Ovary (tissue), 10 donors: ENCODE measurements at places on chromosomes 6 and 20. TPM values are rescaled to one million over a fixed set of nuclear protein-coding genes. Genes with fewer than 3 reads are reported as not detected.
A peak's percentile ranks its signal among the peaks of the same experiment; 100 is the strongest.

- no peak for DNase-seq
Measured at GRCh38 chr6:90285042-90285481, 11.6 kb downstream of the BACH2 start.

DNA sequence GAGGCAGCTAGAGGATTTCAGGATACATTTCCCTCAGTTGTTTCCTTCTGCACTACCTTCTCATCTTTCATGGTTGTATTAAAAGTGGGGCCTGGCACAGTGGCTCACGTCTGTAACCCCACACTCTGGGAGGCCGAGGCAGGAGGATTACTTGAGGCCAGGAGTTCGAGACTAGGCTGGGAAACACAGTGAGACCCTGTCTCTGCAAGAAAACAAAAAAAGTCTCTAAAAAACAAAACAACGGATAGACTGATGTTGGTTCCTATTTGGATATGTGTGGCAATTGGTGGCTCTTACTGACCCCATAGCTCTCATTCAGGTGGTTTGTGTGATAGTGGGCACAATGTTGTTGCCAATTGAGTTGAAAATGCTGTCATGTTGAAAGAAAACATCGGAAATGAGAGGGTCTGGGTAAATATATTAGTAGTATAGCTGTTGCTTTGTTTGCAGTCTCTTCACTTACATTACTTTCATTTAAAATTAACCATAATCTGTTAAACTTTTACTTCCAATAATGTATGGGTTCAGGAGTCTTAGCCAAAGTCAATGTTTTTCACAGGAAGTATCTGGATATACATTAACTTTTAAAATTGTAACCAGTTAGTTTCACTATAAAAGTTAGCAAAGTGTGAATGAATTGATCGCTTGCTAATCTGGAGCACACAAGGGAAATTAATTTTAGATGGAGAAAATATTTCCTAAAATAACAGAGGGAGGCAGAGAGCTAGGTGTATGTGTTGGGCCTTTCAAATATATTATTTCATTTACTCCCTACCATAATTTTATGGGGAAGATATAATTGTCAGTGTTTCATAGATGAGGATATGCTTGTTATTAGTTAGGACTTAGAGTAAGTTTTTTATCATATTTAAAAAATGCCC is 31.1 kb downstream of the UTRN start:
- DNase-seq, result no peak

GRCh38 chr6:156780962-156781853 is 4.0 kb downstream of the ARID1B start:
- no peak for DNase-seq

- no peak for DNase-seq
Measured at GRCh38 chr6:169793408-169793807, 42.0 kb downstream of the ERMARD start.

Gene GPR63
- polyA plus RNA-seq, result 1.3 TPM

Gene OARD1
- polyA plus RNA-seq, result 33.4 TPM

DNA sequence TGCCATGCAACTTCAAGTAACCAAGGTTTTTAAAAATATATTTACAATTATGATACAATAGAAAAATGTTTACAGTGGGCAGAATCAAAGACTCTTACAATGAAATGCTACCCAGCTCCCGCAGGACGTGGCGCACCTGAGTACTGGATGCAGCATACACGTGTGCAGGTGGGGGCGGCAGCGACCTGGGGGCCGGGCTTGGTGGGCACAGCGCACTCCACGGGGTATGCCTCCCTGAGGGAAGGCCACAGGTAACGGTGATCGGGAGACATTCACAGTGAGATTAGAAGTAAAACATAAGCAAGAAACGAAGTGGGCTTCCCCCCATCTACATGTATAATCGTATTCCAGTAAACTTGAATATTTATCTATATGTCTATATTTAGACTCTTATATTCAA is 54.2 kb downstream of the WDR27 start:
- no peak for DNase-seq

Gene CPNE5
- polyA plus RNA-seq, result 1.8 TPM

Gene ZBTB46
- polyA plus RNA-seq, result 4.1 TPM

DNA sequence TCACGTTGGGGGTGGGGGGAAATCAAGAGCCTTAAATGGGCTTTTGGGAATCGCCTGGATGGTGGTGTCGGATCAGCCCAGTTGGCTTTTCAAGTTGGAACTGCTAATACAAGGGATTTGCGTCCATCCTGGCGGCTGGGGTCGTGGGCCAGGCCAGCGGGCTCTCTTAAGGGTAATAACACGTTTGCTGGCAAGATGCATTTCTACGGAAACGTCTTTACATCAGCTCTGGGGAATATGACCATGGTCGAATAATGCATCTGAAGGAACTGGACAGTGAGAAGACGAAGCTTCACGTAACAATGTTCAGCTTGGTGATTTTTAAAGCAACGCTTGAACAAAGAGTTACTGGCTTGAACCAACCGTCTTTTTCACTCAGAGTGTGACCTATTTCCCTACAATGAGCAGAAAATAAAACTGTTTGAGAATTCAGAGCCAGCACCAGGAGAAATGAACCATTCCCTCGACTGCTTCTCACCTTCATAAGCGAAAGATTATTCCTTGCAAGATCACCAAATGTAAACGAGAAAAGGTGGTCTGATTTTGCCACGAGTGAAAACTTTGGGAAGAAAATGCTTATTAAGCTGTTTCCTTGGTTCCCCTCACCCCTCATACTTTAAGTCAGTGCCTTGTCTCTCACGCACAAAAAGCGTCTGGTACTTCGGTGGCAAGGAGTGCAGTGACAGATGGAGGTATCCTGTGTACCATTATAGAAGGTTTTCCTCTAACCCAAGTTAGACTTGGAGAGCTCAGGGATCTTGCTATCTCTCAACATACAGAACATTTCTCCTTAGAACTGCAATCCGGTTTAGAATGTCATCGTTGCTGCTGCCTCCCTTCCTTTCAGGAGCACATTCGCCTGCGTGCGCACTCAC is 1.4 kb upstream of the MARCKS start:
- DNase-seq, result peak; percentile 40

DNA sequence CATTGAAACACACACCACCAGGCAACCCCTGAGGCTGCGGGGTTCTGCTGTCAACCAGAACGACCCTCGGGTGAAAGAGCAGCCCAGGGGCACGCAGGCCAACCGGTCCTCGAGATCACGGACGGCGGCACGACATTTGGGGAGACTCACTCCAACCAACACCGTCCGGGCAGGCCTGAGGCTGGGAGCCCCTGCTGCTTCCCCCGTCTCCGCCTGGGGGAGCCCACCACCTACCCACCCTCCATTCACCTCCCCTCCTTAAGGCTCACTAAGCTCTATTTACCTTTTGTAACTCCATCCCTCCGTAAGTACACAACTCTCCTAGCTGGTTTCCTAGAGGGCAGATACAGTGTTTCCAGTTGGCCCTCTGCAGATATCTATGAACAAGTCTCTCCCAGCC is 971.3 kb upstream of the DEFB115 start:
- no peak for DNase-seq

Gene CFB
- polyA plus RNA-seq, result 19.1 TPM

- no peak for DNase-seq
Measured at GRCh38 chr6:165804331-165805066, 141.5 kb upstream of the PDE10A start.

DNA sequence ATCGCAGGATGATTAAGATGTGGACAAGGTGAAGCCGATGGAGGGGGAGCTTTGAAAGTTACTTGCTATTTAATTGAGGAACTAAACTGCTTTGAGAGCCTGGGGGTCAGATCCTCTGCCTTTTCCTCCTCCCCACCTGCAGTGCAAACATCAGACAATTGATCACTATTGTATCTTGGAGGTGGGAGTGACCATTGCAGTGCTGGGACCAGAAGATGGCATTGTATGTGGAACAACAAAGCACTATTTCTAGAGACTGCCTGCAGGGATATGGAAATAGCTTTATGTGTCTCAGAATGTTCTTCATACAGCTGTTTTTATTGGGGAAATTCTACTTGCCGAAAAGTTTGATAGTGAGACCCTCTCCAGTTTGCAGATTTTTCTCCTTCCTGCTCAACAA is 4.2 kb downstream of the MOG start:
- no peak for DNase-seq

Gene TPD52L1
- polyA plus RNA-seq, result 18.8 TPM

DNA sequence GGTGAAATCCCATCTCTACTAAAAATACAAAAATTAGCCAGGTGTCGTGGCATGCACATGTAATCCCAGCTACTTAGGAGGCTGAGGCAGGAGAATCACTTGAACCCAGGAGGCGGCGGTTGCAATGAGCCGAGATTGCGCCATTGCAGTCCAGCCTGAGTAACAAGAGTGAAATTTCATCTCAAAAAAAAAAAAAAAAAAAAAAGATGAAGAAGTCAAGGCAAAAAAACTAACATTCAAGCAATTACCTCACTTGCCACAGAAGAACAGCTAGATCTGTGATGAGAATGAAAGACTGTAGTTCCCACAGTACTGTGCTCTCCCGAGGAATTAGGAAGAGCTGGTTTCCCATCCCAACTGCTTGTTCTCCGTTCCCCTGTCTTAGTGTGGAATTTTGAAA is 144.7 kb upstream of the ECI2 start:
- no peak for DNase-seq
